ENCODE measurements at places on chromosomes 5 and 9.
A peak's percentile ranks its signal among the peaks of the same experiment; 100 is the strongest.

DNA sequence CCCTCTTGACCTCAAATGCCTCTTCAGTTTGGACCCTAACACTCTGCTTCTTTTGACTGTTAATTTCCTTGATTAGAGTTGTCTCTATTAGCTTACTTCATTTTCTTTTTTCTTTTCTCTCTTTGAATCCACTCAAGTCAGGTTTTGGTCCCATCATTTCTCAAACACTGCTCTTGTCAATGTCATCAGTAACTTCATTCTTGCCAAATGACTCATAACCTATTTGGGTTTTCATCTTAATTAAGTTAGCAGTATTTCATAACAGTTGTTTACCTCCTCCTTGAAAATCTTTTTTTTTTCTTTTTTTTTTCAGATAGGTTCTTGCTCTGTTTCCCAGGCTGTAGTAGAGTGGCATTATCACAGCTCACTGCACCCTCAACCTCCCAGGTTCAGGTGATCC, 119.6 kb downstream of the PARP8 start:
- DNase-seq = no peak

DNA sequence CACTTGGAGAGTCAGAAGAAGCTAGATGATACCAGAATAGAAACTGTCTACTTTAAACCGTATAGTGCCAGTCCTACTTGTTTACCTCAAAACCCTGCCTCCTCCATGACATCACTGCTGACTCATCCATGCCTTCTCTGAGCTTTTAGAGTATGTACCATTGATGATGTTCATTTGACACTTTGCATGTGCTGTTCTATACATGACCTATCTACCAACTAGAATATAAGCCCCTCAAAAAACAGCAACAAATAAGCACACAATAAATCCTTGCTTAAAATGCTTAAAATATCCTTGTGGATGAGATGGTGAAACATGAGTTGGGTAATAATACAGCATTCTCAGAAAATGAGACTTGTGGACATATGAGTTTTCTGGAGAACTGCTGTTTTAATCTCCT, 2.6 kb downstream of the CTNNAL1 start:
- peak; percentile 24 for DNase-seq

GRCh38 chr9:10062629-10063395, 550.0 kb downstream of the PTPRD start:
- DNase-seq = no peak

- peak; percentile 89 for DNase-seq
These were observed 8.5 kb downstream of the PRR7 start for GRCh38 chr5:177455036-177455660.

DNA sequence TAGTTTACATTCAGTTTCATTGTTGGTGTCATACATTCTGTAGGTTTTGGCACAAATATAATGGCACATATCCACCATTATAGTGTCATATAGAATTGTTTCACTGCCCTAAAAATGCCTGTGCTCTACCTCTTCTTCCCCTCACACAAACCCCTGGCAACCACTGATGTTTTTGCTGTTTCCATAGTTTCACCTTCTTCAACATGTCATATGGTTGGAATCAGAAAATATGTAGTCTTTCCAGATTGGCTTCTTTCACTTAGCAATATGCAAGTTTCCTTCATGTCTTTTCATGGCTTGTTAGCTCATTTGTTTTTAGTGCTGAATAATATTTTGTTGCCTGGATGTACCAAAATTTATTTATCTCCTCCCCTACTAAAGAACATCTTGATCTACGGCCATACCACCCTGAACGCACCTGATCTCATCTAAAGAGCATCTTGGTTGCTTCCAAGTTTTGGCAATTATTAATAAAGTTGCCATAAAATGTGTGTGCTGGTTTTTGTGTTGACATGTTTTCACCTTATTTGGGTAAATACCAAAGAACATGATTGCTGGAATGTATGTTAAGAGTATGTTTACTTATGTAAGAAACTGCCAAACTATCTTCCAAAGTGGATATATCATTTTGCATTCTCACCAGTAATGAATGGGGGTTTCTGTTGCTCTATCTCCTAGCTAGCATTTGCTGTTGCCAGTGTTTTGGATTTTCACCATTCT, 17.0 kb upstream of the CDK20 start:
- no peak for DNase-seq
